ENCODE measurements at places on chromosomes 2 and 18.

- DNase-seq = no peak
Measured at GRCh38 chr2:218727502-218728165, 17.0 kb downstream of the TTLL4 start.

- no peak for DNase-seq
Measured at GRCh38 chr2:53265544-53266299, 501.9 kb upstream of the CHAC2 start.

GRCh38 chr2:174972924-174973323 lies 32.3 kb downstream of the CHN1 start:
- no peak for DNase-seq

- no peak for DNase-seq
Measured at GRCh38 chr2:184596819-184597411, 1.4 kb upstream of the ZNF804A start.

DNA sequence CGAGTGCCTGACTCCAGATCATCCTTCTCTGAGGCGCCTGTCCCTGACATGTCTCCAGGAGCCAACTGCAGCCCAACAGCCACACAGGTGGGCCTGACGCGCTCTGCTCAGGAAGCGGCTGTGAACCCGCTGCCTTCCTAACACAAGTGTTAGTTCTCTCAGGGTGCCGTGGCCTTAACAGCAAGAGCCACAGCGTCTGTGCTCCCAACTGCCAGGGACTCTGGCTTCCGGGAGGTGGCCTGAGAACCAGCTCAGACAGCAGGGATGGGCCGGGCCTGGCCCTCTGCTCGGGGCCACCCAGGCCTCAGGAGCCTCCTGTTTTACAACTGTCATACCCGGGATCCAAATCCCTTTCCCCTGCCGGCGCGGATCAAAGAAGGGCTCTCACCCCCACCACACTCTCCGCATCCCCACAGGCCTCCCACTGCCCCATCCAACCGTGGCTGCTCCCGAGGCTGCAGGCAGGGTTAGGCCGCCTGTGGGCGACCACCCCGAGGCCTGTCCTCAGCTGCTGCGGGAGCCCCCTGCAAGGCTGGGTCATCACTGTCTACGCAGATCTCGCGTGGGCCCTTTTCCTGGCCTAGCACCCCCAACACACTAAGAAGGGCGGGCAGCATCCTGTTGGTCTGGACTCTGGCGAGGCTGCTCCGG lies 114.2 kb upstream of the ZNF236 start:
- DNase-seq = no peak

DNA sequence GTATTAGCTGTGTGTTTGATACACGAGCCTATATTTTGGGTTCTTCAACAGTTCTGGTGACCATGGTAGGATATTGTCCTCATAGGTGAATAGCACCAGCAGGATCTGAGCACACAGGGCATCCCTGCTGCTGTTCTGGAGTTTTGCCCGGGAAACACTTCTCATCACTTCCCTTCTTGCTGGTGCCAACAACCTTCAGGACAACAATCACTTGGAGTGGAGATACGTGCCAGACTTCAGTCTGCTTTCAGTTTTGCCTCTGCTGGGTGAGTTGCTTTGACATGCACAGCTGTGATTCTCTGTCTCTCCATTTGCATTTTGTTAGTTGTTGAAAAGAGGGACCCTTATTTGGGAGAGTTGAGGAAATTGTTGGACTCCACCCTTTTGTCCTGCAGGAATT lies 1347.2 kb upstream of the DDX18 start:
- no peak for DNase-seq

GRCh38 chr2:238473014-238473413 lies 46.3 kb downstream of the ASB1 start:
- DNase-seq = no peak

DNA sequence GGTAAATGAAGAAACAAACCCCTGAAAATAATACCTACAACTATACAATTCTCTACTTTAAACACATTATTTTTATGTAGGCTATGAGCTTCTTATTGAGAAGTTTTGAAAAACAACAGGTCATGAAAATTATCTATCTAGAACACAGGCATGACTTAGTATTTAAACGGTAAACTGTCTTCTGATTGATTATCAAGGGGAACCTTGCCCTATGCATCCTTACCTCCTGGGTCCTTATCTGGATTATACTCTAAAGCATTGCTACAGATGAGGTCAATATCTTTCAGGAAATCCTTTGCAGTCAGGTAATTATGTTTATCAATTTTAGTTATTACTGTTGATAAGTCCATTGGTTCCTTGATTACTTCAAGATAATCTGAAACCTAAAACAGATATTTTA lies 144.3 kb downstream of the ATAD2B start:
- DNase-seq = no peak

DNA sequence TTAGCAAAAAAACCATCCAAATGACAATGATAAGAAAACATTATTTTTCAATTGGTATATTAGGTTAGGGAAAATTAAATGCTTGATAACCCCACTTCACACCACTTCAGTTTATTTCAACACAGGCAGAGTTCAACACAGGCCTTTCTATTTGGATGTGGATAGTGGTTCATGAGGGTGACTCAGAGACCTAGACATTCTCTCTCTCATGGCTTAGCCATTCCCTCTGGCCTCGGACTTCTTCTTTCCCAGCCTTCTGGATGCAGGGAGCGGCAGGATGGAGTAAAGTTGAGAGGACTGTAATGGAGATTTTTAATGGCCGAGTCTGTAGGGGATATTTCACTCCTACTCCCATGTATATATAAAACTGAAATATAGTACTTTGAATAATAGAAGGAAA lies 109.7 kb downstream of the CTNNA2 start:
- DNase-seq = no peak

DNA sequence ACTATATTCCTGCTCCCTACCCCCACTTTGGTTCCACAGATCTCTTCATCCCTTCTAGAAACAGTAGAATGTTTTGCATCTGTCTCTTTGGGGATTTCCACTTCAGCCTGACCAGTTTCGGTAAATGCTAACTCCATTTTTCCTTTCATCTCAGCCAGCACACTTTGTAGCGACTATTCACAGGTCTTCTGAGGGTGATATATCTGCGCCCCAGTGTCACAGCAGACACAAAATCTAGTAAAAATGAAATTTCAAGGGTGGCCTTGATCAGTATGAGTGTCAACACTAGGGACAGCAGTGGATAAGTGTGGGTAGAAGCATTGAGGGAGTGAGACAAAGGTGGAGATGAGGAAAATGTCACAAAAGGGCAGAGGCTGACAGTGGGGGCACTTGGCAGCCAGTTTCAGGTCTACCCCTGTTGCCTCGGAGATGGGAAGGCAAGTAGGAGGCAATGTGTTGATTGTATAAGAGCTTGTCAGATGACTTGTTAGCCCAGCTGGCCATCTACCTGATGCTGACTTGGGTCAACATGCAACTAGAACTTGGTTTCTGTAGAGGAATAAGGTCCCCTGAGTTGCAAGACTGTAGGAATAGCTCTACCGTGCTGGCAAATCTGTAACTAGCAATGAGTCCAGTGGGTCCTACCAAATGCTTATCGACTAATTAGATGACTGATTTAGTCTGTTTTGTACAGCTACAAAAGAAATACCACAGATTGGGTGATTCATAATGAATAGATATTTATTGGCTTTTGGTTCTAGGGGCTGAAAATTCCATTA lies 60.7 kb downstream of the CXCR4 start:
- no peak for DNase-seq

GRCh38 chr18:8615397-8616027 lies 6.3 kb downstream of the RAB12 start:
- peak; percentile 61 for DNase-seq

- DNase-seq = no peak
Measured at GRCh38 chr2:107062173-107062572, 176.2 kb upstream of the ST6GAL2 start.

DNA sequence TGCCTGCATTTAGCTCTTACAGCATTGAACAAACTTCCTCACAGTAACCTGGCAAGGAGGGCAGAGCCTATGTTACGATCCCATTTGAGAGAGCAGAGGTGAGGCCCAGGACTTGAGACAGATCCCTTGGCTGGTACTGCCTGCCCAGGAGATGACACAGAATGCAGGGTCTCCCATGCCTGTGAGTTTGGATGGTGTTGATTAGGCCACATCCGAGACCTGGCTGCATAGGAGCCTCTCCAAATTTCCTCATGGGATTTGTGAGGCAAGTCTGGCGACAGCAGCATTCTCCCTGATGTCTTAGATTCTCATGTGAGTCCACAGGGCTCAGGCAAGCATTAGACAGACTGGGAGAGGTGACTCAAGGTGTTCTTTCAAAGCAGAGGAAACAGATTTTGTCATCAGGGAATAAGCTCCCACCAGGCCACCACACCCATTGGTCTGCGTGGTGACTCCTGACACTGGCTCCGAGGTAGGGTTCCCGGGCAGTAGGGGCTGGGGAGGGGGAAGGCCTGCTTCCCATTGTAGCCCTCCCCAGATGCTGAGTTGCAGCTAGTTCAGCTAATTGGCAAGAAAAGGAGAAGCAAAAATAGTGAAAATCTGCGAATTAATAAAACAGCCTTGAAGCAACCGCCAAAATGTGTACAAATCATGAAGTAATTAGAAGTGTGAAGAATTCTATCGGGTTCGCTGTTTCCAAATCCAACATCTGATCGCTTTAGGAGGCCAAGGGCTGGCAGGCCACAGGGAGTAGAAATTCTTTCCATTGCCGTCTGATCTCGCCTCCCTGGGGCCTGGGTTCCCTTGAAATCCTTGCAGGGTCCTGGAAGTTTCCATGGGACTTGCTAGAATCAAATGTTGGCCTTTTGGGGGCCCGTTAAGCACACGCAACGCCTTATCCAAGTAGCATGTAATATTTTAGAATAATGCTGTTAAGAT lies 68.0 kb downstream of the MAPK4 start:
- DNase-seq = no peak

- DNase-seq = no peak
Measured at GRCh38 chr2:168592181-168592831, 136.2 kb downstream of the CERS6 start.

DNA sequence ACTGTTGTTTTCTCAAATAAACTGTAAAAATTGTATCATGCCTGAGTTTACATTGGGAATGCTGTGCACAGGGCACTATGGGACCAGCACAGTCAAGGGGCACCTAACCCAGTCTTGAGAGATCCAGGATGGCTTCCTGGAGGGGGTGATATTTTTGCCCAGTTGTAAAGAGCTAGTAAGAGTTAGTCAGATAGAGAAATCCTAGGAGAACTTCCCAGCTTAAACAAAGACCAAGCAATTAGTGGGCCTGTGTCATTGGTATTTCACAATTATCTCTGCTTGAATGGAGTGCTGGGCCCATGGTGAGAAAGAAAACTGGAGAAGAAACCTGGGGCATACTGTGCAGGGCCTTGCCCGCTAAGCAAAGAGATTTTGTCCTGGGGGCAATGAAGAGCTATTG lies 12.2 kb downstream of the XDH start:
- no peak for DNase-seq

GRCh38 chr2:70673041-70673647 lies 94.9 kb downstream of the ADD2 start:
- no peak for DNase-seq

- DNase-seq = no peak
Measured at GRCh38 chr2:10012963-10013461, 30.3 kb upstream of the KLF11 start.

DNA sequence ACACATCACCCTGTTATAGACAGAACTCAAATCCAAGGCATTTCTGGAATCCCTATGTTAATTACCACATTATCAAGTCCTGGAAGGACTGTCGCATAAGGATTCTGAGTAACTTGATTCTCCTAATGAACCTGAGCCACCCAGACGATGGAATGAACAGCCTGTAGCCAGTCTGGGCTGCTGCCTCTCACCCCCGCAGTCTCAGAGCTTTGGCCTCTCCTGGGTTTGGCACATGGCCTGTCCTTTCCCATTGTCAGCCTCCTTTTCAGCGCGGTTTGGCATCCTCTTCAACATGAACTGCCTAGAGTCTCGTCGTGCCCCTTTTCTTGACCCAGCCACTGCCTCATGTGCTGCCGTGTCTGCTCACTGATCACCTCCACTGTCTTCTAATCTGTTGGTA lies 147.6 kb downstream of the SLC8A1 start:
- DNase-seq = no peak

- peak; percentile 76 for DNase-seq
Measured at GRCh38 chr2:159615367-159616285, 722 bp downstream of the BAZ2B start.

DNA sequence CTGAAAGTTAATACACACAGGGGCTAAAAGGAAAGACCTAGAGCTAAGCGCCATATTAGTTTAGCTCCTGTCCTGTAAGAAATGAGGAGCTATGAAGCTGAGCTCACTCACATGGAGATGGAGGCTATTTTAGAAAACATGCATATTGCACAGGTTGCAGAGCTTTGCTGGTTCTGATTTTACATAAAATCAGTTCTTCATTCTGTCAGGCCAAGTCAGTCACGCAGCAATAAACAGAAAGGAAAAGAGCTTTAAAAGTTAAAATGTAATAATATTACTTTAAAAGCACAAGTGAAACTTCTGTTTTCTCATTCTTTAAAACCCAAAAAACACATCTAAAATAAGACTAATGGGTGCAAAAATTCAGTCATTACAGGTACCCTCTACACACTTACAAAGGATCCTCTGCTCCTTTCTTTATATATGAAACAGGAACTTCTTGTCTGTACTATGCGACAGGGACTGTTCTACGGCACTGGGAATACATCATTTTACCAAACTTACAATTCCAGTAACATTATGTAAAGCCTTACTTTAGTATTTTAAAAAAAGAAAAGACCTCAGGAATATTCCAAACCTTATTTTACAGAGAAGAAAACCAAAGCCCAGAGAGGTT lies 113.8 kb downstream of the THADA start:
- no peak for DNase-seq

Measured in tibial nerve (tissue), 4 donors.